Hematopoietic multipotent progenitor cell treated with erythropoietin and hydrocortisone succinate and interleukin-3 and kit ligand, for 8 days (in vitro differentiated cells): ENCODE measurements at places on chromosomes 11 and 22.

DNA sequence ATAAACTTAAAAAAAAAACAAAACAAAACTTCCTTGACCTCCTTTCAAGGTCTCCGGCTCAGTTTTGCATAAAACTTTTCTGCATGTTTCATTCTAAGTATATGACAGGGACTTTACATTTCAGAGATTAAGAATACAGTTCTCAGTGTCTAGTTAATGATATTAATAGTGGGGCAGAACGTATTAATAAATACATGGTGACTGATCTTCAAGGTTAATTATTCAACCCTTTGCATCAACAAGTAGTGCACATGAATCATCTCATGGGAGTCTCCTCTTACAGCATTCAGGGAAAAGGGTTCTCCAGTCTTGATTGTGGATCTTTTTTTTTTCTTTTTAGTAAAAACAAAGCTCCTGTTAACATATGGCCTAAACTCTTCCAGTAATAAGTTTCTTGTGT is 146.8 kb downstream of the KIRREL3 start:
- no peak for DNase-seq

DNA sequence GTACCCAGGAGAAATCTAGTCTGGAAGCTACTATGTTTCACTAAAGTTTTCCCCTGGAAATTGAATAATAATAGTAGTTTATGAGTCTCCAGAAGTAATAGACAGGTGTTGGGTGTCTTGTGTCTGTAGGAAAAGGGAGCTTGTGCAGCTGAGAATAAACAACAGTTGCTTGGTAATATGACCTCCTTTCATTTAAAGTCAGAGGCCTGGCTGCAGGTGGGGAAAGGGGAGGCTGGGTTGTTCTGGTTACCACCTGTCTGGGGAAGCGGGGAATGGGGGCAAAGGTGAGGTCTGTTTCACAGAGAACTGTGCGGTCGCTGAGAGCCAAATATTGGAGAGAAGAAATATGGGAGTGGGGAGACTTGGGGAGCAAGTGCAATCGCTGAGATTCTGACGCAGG is 3.3 kb upstream of the GRAMD1B start:
- DNase-seq = no peak

- DNase-seq = no peak
Observed at GRCh38 chr22:45210174-45210573, 30.5 kb downstream of the KIAA0930 start.

DNA sequence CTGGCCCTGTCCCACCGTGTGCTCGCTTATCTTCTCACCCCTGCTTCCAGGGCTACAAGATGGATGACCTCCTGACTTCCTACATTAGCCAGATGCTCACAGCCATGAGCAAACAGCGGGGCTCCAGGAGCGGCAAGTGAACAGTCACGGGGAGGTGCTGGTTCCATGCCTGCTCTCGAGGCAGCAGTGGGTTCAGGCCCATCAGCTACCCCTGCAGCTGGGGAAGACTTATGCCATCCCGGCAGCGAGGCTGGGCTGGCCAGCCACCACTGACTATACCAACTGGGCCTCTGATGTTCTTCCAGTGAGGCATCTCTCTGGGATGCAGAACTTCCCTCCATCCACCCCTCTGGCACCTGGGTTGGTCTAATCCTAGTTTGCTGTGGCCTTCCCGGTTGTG is 86.5 kb downstream of the MYO7A start:
- DNase-seq = no peak

DNA sequence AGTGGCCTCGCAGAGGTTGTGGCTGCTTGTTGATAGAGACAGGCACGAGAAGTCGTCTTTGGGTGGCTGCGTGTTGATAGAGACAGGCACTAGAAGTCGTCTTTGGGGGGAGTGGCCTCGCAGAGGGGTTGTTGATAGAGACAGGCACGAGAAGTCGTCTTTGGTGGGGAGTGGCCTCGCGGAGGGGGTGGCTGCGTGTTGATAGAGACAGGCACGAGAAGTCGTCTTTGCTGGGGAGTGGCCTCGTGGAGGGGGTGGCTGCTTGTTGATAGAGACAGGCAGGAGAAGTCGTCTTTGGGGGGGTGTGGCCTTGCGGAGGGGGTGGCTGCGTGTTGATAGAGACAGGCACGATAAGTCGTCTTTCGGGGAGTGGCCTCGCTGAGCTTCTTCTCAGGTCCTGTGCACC is 328.8 kb downstream of the TBC1D22A start:
- DNase-seq = peak; percentile 80

GRCh38 chr11:19398772-19399527 is 158.2 kb upstream of the E2F8 start:
- DNase-seq = no peak

DNA sequence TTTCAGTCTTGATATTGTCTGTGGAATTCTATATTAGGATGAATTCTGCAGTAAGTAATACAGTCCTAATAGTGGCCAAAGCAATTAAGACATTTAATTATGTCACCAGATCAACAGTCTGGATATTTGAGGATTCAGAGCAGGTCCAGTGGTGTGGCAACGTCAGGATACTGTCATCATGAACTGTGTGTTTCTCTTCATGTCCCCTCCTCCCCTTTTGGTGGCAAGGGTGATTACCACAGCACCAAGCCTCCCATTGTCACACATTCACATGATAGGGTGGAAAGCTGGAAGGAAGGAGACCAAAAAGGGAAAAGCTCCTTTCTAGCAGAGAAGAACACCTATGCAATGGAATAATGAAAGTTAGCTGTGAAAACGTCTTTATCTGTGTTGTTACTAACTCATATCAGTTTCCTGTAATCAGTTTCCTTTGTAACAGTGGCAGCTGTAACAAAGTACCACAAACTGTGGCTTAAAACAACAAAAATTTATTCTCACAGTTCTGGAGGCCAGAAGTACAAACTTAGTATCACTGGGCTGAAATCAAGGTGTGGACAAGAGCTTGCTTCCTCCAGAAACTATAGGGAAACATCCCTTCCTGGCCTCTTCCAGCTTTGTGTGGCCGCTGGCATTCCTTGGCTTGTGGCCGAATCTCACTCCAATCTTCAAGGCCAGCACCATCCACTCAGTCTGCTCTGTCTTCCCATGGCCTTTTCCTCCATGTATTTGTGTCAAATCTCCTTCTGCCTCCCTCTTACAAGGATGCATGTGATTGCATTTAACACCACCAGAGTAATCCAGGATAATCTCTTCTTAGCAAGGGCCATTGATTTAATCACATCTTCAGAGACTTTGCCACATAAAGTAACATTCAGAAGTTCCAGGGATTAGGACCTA is 6.5 kb upstream of the RBM14 start:
- no peak for DNase-seq
